Activated CD8-positive, alpha-beta memory T cell treated with anti-CD3 and anti-CD28 coated beads for 24 hours (primary cell): ENCODE measurements at places on chromosomes 13 and 19.

- peak; percentile 58 for DNase-seq
These were observed 110.2 kb downstream of the TEX26 start for GRCh38 chr13:31042481-31043165.

DNA sequence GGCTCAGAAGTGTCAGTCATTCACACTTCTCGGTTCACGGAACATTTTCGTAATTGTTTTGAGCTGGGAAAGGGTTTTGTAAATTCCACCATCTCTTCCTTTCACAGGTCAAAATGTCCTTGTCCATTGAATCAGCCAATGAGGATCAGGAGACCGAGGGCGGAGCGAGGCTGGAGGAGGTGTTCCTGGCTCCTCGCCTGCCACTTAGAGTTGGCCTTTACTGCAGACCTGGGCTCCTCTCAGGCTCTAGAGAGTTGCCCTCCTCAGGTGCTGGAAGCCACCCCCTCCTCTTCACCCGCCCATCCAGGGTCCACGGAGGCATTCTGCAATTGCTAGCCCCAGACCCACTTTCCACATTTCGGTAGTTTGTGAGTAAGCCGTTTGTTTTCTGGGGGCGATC, 370.4 kb downstream of the IRS2 start:
- DNase-seq, result no peak

DNA sequence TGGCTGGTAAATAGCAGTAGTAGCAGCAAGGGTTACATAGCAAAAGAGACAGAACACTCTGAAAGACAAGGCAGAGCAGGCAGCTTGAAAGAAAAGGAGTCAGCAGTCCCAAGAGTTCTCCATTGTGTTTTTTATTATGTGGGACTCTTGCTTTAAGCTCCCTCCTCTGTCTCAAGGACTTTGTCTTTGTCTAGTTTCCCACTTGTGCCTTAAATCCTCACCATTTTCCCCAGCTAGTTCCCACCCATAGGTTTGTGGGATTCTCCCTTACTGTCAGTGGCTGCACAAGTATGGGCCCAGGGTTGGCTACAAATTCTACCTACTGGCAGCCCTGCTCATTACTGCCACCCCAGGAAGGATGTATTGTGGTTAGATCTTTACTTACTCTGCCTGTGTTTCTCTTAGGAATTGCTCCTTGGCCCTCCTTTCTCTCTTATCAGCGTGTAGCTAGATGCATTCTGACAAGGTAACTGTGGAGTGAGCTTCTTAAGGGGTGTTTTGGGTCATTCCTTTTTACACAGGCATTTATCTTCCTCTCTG, 413.4 kb upstream of the PCDH9 start:
- no peak for DNase-seq

DNA sequence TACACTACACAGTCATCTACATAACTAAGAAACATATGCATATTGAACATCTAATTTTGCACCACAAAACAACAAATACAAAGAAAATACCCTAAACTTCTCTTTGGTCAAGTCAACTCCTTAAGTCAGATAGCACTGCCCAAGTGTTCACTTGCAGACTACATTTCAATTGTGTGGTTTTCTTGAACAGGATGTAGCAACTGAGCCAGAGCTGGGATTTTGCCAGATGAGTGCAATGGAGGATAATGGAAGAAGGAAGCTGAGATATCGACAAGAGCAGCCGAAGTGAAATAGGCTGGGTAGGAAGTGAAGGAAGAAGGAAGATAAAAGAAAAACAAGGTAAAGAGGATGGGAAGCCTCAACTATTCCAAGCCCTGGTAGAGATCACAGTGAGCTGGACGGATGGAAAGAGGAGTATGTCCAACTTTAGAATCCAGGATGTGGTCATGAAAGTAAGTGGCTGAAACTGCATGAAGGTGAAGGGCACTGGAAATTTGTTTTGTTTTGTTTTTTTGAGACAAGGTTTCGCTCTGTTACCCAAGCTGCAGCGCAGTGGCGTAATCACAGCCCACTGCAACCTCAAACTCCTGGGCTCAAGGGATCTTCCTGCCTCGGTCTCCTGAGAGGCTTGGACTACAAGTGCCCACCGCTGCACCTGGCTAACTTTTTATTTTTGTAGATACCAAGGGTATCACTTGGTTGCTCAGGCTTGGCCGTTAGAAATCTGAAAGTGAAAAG, 15.0 kb downstream of the NUFIP1 start:
- no peak for DNase-seq

GRCh38 chr19:1074544-1075283, 7.7 kb downstream of the ARHGAP45 start:
- DNase-seq, result peak; percentile 93

DNA sequence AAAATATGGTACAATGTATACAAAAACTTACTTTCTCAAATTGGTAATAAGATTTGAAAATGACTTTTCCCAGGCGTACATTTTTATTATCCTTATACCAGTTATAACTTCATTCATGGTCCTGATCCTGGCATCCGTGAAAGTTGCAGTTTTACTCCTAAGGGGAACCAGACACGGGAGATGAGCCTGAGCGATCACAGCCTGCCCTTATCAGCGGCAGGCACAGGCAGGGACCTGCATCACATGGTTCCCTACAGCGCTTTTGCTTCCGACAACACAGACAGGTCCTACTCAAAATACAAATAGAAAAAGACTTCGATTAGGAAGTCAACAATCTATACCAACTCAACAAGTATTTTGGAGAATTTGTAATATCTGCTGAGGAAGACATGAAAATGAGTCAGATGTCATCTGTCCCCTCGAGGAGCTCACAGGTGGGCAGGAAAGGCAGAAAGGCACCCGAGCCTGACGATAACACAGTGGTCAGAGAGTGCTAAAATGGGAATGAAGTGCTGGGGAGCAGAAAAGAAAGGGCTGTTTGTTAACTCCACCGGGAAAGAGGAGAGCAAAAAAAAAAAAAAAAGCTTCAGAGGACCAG, 93.4 kb downstream of the ABCC4 start:
- DNase-seq, result no peak

DNA sequence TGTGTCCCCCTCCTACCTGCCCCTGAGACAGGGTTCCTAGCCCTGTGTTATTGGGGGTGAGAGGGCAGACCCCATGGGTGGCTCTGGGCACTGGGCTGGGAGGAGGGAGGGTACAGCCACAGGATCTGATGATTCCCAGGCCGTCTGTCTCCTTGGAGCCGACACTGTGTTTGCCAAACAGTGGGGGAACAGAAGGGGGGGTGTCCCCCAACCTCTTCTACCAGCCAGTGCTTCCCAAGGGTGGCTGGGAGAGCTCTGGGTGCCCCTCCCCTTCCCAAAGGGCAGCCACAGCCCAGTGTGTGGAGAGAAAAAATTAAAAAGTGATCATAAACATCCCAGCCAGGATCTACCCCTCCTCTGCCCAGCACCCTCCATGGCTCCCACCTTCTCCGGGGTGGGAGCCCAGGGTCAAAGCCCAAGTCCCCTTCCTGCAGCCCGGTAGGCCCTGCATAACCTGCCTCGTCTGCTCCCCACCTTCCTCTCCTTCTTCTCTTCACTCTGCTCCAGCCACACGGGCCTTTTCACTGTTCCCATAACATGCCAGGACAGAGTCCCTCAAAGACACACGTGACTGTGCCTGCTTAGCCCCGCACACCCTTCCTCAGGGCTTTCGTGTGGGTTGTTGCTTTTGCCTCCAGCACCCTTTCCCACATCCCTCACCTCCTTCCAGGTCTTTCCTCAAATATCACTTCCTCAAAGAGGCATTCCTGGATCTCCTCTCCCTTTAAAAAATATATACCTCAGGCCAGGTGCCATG, 1.4 kb upstream of the PLIN4 start:
- no peak for DNase-seq

- DNase-seq, result no peak
These were observed 18.0 kb downstream of the PRAM1 start for GRCh38 chr19:8484331-8484894.

GRCh38 chr13:106140476-106140875, 395.0 kb downstream of the EFNB2 start:
- DNase-seq, result no peak
